ENCODE measurements at places on chromosomes 16 and 17.

DNA sequence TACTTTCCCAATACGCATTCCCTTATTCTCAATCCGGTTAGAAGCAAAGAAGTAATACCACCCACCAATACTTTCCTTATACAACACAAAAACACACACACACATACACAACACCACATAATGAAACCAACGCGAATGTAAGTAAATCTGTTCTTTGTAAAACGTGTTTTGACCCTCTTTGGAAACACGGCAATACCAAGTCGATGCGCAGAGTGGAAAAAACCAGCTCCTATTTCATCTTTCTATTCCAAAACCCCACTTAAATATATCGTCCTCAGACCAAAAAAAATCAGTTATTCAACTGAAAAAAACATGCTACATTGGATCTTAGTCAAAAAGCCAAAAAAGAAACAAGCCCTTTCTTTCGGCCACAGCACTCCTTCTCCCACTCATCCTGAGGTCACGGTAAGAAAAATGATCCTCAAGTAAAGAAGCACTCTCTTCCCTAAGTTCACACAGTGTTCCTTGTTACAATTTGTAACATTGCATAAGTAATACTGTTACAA lies 31.0 kb upstream of the ARL4D start:
- DNase-seq, result no peak

GRCh38 chr16:3471518-3472176 lies 23.6 kb downstream of the C16orf90 start:
- DNase-seq, result no peak

DNA sequence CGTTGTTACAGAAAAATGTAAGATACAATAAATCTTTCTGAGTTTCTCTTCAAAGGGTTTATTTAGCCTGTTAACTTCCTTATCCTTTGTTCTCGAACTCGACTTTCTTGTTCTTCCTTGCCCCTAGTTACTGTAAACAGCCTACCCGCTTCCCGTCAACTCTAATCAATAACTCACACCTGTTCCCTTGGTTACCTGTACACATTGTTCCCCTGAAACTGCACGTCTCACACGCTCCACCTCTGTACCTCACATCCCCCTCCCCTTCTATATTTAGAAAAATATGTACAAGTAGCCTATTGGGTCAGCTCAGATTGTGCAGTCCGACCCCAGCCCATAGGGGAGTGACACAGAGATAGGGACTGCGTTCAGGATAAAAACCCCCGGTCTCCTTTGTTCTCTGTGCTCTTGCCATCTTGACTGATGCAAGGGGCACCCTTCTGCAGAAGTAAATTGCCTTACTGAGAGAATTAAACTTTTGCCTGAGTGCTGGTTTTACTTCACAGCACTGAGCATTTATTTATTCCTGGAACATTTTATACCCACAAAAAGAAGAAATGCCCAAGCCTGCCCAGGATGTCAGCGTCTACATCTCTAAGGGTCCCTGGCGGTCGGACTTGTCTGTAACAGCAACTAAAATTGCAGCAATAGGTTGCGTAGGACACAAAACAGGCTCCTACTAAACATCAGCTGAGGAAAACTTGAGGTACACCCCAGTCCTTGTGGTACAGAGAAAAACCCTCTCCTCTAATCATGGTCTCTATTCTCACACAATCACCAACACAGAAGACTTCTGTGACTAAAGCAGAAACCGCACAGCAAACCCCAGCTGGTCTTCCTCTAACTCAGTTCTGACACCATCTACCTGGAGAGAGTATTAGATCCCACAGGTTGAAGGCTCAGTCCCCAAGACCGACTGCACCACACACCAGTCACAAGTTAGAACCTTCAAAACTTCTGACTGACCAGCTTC lies 11.3 kb downstream of the WDR45B start:
- DNase-seq, result no peak

DNA sequence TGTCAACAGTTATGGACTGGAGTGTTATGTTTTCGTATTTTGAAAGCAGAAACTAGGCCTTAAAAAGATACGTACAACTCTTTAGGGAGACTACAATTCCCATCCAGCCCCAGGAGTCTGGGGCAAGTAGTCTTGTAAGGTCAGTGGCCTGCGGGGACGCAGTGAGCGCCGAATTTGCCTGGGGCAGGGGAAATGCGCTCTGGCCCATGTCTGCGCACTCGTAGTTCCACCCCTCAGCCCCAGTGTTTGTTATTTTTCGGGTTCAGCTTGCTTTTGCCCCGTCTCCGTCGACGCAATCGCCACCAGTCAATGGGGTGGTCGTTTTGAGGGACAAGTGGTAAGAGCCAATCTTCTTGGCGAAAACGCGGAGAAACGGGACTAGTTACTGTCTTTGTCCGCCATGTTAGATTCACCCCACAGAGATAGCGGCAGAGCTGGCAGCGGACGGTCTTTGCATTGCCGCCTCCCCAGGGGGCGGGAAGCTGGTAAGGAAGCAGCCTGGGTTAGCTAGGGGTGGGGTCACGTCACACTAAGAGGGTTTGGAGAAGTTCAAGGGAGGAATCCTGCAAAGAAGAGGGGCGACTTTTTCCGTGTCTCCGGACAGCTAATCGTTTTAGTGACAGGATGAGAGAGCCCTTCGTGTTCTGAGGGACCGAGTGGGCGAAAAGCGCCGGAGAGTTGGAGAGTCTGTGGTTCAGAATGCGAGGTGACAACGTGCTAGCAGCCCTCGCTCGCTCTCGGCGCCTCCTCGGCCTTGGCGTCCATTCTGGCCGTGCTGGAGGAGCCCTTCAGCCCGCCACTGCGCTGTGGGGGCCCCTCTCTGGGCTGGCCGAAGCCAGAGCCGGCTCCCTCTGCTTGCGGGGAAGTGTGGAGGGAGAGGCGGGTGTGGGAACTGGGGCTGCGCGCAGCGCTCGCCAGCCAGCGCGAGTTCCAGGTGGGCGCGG lies 1.1 kb upstream of the BRCA1 start:
- no peak for DNase-seq

DNA sequence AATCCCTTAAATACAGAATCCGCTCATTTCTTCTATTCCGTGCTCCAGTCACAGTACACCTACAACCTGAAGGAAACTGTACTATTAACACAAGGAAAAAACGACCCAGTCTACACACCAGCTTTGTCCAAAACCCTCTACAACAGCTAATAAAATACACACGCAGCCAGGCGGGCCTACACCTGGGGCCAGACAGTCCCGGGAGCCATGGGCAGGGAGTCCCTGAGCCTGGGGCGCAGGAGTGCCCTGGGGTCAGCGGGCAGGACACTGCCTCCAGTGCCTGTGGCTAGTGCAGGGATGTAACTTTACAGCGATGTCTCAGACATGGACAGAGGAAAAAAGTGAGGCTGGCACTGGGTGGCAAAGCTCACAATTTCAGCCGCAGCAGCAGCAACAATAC lies 28.5 kb downstream of the GNPTG start:
- no peak for DNase-seq

GRCh38 chr16:50273382-50273690 lies 7.0 kb downstream of the ADCY7 start:
- no peak for DNase-seq

Measured in vagina (tissue), 2 donors.